ENCODE measurements at places on chromosomes 2 and 18.
A peak's percentile ranks its signal among the peaks of the same experiment; 100 is the strongest.

DNA sequence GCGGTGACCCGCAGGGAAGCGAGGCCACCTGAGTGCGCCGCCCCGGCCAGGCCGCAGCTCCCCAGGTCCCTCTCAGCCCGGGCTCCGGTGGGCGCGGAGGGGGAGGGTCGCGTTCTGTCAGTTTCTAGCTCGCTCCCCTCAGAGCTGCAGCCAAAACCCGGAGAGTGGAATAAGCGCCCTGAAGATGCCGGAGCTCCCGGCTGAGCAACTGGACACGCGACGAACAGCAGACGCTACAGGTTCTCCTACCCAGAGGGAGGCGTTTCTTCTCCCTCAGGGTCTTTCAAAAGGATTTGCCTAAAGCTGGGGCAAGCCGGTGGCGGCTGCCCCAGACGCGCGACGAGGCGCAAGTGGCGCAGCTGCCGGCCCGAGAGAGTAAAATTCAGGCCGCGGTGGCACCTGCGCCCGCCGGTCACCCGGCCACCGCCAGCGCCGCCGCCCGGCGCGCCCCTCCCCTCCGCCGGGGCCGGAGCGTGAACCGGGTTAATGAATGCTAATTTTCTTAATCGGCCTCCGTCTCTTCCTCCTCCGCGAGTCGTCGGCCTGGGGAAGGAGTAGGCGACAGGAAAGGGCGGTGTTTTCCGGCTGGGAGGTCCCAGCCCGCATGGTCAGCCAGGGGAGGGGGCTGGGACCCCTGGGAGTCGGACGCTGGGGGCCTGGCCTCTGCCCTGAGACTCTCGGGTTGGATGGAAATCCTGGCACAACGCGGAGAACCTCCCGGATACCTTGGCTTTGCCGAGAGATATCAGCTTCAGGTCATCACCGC lies 845 bp upstream of the CDC42EP3 start:
- DNase-seq = peak; percentile 59

GRCh38 chr2:29747786-29748470 lies 173.5 kb downstream of the ALK start:
- DNase-seq = no peak

- no peak for DNase-seq
Measured at GRCh38 chr18:59554796-59555335, 142.4 kb downstream of the CCBE1 start.

- no peak for DNase-seq
Measured at GRCh38 chr2:100222844-100223243, 80.5 kb upstream of the AFF3 start.

- no peak for DNase-seq
Measured at GRCh38 chr2:31322371-31322770, 88.4 kb downstream of the EHD3 start.

GRCh38 chr2:53536583-53537361 lies 230.8 kb upstream of the CHAC2 start:
- DNase-seq = no peak
